ENCODE measurements at places on chromosomes 11 and 22.
A peak's percentile ranks its signal among the peaks of the same experiment; 100 is the strongest.

- DNase-seq: no peak
Observed at GRCh38 chr11:8087185-8087584, 6.2 kb downstream of the TUB start.

GRCh38 chr11:68141246-68142027 is 20.2 kb upstream of the CHKA start:
- DNase-seq: no peak

GRCh38 chr11:94183886-94184264 is 55.2 kb downstream of the PANX1 start:
- DNase-seq: peak; percentile 43

- DNase-seq: no peak
Observed at GRCh38 chr11:19828382-19829108, 115.9 kb downstream of the NAV2 start.

DNA sequence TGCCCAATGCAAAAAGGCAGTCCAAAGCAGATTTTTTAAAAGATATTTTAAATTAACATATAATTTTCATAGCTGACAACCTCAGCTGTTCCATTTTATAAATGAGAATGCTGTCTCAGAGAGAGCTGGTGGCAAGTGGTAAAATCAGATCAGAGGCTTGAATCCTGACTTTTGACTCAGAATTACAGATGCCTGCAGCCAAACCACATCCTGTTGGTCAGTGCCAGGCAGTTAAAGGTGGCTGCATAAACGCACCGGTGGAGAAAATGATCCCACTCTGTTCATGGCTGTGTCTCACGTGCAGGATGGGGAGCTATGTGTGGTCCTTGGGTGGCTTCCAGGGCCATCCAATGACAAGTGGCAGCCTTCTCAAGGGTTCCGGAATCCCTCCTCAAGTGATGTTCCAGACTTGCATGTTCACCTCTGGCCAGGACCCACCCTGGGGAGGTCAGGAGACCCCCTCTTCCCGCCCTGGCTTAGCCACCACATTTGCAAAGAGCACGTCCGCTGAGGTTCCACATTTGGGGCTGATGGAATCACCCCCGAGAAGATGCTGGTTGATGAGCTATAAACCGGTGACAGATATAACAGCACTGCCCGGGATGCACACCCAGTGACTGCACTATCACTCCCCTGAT is 155.5 kb downstream of the SHANK2 start:
- DNase-seq: no peak

- DNase-seq: no peak
Observed at GRCh38 chr11:1140642-1141490, 16.9 kb upstream of the MUC5AC start.

DNA sequence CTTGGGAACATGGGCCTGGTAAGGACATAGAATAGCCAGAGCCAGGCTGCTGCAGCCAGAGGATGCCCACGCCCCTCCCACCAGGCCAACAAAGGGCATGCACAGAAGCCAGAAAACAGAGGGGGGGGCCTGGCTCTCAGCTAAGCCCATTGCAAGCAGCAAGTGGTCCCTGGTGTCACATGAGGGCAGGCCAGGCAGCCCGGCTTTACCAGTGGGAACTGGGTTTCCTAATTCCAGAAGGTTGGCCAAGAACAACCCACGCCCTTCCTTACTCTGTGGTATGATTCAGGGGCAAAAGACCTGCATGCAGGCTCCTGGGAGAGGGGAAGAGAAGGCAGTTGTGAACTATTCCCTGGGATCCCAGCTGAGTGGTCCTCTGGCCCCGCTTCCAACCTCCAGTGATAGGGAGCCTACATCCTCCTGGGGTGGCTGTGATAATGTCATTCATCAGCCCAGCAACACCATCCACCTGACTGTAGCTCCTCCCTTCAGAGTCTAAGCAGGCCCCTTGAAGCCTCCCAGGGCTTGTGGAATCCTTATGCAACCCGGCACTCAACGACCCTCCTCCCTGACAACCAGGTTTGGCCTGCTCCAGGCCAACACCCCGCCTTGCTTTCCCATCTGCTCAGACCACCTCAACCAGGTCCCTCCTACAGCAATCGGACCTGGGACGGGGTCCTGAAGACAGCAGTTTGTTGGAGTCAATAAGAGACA is 62.1 kb upstream of the LMO1 start:
- DNase-seq: no peak
